ENCODE measurements at places on chromosomes 3 and 15. TPM values are rescaled to one million over a fixed set of nuclear protein-coding genes. Genes with fewer than 3 reads are reported as not detected.

DNA sequence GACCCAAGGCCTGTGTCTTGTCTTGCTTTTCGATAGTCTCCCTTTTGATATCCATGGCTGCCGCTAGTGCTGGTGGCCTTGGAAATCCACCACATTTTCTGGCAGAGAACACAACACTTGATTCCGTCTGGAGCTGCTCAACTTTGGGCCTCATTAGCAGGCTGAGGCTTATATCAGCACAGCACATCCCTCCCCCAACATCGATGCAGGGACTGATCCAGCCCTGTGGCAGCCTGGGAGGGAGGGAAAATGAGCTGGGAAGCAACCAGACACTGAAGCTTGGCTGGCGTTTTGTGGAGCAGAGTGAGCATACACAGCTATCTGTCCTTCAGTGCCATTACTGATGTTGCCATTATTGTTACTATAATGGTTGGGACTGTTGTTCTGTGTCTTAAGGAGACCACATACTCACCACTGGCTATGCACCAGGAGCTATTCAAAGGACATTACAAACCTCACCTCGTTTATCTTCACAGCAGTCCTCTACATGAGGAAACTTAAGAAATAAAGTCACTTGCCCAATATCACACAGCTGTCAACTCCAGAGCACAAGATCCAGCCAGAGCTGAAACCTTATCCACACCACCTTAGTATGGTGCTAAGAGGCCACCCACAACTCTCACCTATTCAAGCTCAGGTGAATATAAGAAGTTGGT is 102.9 kb downstream of the SUCLG2 start:
- DNase-seq = no peak

DNA sequence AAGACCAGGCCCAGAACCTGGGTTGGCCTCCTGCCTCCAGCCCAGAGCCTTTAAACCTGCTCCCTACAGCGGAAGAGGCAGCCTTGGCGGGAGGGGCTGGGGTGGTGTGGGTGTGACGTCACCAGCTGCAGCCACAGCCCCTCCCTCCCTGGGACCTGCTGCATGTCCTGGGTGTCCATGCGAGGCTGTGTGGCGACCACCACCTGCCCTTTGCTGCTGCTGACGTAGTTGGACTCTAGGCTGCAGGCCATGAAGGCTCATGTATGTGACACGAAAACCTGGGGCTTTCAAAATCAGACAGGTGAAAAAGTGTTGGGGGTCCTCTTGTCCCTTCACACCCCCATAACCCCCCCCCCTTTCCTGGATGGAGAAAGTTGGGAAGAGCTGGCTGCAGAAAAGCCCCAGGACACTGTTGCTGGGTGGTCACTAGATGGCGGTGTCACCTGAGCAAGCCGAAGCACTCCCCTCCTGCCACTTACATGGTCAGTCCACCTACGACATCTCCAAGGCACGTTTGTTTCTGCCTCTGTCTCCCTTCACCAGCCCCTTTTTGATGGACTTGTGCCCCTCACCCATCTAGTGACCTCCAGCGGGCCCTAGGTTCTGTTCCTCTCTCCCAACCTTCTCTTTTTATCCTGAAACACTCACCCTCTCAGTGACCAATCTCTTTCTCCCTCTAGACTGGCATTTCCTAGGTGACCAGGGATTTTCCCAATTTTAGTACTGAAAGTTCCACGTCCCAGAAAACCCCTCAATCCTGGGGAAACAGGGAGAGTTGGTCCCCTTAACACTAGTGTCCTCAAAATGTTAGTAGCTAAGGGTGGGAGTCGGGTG is 35.2 kb downstream of the SLC6A20 start:
- DNase-seq = no peak

- no peak for DNase-seq
These were observed 148.4 kb upstream of the TLE3 start for GRCh38 chr15:70245932-70246622.

DNA sequence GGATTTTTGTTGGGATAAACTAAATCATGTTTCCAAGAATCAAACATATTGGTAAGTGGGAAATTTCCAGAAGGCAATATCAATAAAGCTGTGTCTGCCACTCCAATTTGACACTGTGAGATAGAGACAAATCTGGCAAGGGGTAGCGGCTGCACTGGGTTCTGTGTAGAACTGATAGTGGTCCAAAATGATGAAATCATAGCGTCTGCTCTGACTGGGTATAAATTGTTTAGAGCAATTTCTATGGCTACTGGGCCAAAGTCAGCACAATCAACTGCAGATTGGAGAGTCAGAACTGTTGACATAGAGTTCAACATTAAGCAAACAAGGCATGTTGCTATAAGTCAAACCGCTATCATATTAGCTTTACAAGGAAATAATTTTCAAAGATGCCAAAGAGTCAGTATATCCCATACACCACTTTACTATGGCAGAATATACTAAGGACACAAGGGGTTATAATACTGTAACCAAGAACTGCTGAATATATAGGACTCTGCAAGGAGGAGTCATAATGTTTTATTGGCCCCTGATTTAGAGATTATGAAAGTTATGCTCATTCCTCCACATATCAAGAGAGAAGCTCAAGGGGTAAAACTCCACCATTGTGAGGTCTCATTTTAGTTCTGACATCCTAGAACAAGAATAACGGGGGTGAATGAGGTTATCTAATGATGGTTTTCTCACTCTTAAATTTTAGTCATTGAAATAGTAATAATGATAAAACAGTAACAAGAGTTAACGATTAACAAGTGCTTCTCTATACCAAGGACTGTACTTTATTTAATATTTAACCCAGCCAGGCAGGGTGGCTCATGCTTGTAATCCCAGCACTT is 309.7 kb upstream of the GADL1 start:
- no peak for DNase-seq

- no peak for DNase-seq
These were observed 438.4 kb downstream of the OCA2 start for GRCh38 chr15:27660676-27661075.

CIB2 gene
- total RNA-seq = 76.3 TPM

All from right cardiac atrium (tissue), 5 donors.